ENCODE measurements at places on chromosomes 3 and 15.

- no peak for DNase-seq
Observed at GRCh38 chr15:34729056-34729455, 25.7 kb downstream of the GJD2 start.

- no peak for DNase-seq
Observed at GRCh38 chr15:101147181-101147580, 104.7 kb downstream of the CHSY1 start.

GRCh38 chr3:132180337-132180791 is 136.8 kb upstream of the ACP3 start:
- DNase-seq, result no peak

- DNase-seq, result no peak
Observed at GRCh38 chr3:180808823-180809575, 103.5 kb upstream of the FXR1 start.

GRCh38 chr15:85128621-85129020 is 147.0 kb downstream of the PDE8A start:
- DNase-seq, result no peak

DNA sequence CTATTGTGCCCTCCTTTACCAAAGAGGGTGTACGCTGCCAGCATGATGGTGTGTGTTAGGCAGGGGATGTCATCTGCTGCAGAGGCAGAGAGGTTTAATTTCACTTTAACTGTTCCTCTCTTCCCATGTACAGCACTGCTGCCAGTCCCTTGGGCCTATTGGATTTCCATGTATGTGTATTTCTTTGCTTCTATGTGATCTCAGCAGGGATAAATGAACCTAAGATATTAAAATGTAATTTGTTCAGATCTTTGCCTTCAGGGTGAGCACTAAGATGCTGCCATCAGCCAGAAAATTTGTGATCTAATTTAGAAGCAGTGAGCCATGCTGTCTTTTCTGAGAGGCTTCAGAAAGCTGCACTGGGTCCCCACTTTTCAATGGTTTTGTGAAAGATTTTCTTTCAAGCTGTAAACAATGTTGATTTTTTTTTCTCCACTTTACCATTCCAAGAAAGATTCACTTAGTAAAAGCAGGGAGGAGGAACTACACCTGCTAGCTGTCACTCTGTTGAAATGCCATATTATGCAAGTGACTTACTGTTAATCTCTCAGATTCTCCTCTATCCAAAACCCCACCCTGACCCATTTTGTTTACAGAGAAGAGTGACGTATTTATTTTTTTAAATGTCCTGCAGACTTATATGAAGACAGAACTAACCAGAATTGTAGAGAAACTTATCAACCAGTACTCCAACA is 261.9 kb downstream of the TBL1XR1 start:
- DNase-seq, result no peak

DNA sequence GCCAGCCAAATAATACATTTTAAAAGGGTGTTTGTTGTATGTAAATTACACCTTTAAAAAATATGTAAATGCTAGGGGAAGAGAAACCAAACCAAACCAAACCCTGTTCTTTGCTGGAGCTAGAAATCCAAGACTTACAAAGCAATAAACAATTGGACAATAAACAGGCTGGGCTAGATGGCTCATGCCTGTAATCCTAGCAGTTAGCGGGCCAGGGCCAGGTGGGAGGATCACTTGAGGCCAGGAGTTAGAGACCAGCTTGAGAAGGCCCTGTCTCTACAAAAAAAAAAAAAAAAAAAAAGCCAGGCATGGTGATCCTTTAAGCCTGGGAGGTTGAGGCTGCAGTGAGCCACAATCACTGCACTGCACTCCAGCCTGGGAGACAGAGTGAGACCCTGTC is 12.5 kb downstream of the STOML1 start:
- no peak for DNase-seq

DNA sequence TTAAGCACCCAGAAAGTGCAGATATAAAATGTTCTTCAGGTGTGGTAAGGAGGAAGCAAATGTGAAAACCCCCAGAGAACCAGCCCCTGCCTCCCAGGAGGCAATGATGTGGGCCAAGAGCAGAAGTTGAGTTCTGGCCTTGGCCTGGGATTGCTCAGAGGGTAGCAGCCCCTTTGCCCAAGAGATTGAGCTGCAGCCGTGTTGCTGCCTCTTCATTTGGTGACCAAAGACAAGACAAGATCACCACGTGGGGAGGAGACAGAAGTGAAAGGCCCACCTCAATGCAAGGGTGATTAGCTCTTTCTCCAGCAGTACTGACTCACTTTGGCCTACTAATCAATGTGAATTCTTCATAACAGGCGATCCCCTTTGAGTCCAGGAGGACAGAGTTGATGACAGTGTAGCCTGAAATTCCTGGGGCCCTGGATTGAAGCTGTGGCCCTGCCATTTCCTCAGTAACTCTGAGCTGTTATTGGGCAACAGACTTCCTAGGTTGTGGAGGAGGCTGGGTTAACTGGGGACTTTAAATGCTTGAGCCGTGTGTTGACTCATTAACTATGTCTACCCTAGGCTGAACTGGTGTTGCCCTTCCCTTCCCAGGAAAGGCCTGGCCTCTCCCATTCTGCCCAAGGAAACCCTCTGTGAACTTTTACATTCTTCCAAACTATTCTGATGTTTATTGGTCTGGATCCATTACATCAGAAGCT is 86.5 kb downstream of the ST6GAL1 start:
- DNase-seq, result no peak

DNA sequence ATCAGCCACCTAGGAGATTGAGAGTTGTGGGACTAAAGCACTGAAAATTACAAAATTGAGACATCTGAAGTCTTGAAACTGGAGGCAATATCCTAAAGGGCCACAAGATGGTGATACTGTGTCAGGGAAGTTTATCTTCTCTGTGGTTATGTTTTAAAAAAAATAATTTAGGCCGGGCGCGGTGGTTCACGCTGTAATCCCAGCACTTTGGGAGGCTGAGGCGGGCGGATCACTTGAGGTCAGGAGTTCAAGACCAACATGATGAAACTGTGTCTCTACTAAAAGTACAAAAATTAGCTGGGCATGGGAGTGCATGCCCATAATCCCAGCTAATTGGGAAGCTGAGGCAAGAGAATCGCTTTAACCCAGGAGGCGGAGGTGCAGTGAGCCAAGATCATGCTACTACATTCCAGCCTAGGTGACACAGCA is 17.9 kb upstream of the NIT2 start:
- no peak for DNase-seq

DNA sequence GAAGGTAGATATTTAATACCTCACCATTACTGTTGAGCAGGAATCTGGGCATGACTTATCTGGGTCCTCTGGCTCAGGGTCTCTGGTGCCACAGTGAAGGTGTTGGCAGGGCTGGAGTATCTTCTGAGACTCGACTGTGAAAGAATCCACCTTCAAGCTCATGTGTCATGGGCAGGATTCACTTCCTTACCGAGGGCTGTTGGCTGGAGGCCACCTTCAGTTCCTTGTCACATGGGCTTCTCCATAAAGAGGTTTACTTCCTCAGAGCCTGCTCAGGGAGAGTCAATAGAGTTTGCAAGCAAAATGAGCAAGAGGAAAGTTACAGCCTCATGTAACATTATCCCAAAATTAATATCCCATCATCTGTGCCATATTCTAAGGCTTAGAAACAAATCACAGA is 459.5 kb downstream of the NR2F2 start:
- DNase-seq, result peak; percentile 13

DNA sequence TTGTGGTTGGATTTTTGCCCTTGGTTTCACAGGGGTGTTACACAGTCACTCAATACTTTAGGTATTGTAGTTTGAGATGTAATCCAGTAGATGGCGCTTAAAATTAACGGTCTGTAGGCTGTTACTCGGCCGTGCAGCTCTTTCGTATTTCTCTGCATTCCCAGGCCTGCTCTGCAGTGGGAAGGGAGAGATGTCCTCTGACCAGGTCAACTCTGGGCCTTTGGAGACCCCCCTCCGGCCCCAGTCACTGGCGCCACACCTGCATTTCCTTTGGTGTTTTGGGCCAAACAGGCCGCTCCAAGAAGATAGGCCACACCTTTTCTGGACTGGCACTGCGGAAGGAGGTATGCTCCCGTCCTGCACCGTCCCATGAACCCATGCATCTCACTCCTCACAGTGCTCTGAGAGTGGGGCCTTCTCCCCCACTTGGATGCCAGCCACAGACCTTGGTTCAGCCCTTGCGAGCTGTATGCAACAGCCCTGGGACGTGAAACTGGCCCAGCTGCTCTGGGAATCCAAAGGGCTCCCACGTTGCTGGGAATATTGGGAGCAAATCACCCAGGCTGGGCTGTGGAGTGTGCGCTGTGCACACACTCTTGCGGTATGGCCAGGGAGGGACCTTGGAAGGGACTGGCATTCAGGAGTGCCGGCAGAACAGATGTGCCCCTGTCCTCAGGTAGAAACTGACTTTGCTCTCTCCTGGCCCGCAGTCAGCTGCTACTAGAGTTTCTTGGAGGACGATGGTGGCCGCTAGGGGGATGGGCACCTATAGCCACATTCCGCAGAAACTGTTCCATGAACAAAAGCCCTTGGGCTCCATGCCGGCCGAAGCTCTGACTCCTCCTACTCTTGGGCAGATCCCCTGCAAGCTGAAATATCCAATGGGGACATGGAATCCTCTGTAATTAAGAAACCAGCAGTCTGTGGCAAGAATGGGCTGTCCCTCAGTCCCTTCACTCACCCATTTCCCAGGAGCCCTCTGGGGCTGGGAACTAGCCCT is 410.5 kb upstream of the CADM2 start:
- no peak for DNase-seq

DNA sequence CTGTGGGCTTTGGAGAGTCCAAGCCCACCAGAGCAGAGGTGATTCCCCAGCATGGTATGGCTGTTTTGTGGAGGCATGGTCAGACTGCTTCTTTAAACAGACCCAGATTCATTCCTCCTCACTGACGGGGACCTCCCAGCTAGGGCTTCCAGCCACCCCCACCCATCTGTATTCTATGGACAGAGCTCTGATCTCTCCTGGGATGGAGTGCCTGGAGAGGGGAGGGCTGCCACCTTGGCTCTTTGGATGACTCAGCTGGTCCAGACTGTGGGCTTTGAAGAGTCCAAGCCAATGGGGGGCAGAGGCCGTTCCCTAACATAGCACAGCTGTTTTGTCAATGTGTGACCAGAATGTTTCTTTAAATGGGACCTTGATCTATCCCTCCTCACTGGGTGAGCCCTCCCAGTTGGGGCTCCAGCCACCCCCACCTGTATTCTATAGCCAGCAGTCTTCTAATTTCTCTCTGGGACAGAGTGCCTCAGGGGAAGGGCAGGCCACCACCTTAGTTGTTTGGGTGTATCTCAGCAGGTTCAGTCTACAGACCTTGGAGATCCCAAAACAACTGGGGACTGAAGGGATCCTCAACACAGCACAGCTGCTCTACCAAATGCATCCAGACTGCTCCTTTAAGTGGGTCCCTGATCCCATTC is 122.0 kb upstream of the OSTN start:
- no peak for DNase-seq

- no peak for DNase-seq
Observed at GRCh38 chr3:20583648-20584047, 397.6 kb upstream of the SGO1 start.

DNA sequence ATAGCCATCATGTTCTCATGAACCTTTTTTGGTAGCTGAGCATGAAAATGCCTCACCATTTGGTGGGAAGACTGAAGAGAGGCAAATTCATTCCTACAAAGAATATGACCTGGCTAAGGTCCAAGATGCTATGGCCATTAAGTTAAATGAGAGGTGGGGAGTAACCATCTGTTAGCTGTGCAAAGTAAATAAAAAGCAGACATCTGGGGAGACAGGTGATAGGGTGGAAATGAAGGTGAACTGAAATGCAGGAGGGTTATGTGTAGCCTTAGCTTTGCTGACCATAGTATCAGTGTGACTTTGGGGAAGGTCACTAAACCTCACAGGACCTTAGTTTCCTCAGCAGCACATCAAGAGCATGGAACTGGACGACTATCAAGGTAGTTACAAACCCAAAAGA is 111.0 kb upstream of the STRIT1 start:
- DNase-seq, result no peak

- no peak for DNase-seq
Observed at GRCh38 chr3:87333393-87333892, 57.1 kb upstream of the POU1F1 start.

DNA sequence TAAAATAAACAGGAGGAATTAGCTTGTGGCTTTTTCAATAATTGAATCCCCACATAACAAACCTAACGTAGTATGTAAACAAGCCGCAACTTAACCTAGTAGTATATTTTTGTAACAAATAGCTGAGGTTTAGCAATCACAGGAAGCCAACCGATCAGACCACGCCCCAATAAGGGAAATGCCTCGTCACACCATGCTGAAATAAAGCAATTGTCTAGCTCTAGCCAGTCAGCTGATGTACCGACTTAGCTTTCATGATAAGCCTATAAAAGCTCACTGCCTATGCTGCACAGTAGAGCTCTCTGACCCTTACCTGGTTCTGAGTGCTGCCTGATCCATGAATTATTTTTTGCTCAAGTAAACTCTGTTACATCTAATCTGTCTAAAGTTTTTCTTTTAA is 208.9 kb downstream of the ROBO1 start:
- no peak for DNase-seq

GRCh38 chr3:71910108-71910507 is 125.2 kb upstream of the PROK2 start:
- DNase-seq, result no peak

GRCh38 chr3:48268381-48268935 is 27.6 kb downstream of the ZNF589 start:
- no peak for DNase-seq

GRCh38 chr15:49229922-49230321 is 59.9 kb downstream of the GALK2 start:
- DNase-seq, result no peak

- no peak for DNase-seq
Observed at GRCh38 chr15:70210528-70210927, 112.8 kb upstream of the TLE3 start.

DNA sequence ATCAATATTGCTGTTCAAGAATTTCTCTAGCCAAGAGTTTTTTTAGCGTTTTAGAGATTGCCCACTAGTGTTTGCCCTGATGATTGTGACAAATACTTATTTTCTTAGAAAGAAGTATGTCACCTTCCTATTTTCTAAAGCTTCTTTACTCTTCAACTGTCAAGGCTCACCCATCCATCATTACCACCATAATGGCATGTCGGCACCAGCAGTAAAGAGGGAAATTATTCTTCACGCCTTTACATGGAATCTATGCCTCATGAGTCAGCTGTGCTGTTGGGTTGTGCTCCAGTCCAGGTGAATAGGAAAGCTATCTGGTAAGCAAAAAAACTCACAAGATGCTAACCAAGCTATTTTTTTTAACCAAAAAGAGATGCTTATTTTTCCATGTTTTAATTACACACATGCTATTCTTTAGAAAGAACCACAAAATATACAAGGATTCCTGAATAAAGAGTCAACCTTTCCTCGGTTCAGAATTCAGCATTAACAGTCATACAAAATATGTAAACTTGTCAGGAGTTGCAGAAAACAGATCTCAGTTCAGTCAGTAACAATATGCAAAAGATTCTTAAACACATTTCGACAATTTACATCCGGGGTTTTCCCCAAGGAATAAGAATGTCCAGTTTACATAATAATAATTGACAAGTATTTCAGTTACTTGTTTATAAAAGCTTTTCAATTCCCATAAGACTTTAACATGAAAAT is 128.0 kb downstream of the ATP8B4 start:
- DNase-seq, result no peak

DNA sequence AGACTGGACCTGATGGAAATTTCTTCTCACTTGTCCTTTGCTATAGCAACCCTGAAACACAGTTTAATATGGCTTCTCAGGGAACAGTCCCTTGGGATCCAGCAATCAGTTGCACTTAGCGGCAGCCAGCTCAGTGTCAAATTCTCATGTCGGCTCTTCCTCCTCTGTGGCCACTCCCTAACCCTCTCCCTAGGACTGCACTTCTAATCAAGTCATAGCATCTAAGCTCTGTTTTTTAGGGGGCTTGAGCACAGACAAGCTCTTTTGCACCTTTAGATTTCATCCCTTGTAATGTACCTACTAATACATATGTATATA is 250.5 kb upstream of the TLE3 start:
- no peak for DNase-seq

GRCh38 chr15:85133709-85134108 is 152.1 kb downstream of the PDE8A start:
- no peak for DNase-seq
